ENCODE measurements at places on chromosomes 4 and X.

GRCh38 chr4:107930821-107931774 lies at the start of gene CYP2U1:
CYP2U1 (plus strand) TSS chr4:107931549; CDS start chr4:107931644, 95 bp downstream.
- DNase-seq: no peak

GRCh38 chrX:153728095-153728494 lies 3.4 kb downstream of the ABCD1 start:
- no peak for DNase-seq

GRCh38 chr4:134906404-134907023 lies 704.9 kb upstream of the PABPC4L start:
- no peak for DNase-seq

GRCh38 chr4:65665771-65666523 lies 4.3 kb downstream of the EPHA5 start:
- DNase-seq: no peak

GRCh38 chrX:1421433-1422134 lies 29.7 kb upstream of the SLC25A6 start:
- DNase-seq: no peak

- DNase-seq: peak; percentile 11
Observed at GRCh38 chr4:148634476-148634875, 192.3 kb upstream of the NR3C2 start.

DNA sequence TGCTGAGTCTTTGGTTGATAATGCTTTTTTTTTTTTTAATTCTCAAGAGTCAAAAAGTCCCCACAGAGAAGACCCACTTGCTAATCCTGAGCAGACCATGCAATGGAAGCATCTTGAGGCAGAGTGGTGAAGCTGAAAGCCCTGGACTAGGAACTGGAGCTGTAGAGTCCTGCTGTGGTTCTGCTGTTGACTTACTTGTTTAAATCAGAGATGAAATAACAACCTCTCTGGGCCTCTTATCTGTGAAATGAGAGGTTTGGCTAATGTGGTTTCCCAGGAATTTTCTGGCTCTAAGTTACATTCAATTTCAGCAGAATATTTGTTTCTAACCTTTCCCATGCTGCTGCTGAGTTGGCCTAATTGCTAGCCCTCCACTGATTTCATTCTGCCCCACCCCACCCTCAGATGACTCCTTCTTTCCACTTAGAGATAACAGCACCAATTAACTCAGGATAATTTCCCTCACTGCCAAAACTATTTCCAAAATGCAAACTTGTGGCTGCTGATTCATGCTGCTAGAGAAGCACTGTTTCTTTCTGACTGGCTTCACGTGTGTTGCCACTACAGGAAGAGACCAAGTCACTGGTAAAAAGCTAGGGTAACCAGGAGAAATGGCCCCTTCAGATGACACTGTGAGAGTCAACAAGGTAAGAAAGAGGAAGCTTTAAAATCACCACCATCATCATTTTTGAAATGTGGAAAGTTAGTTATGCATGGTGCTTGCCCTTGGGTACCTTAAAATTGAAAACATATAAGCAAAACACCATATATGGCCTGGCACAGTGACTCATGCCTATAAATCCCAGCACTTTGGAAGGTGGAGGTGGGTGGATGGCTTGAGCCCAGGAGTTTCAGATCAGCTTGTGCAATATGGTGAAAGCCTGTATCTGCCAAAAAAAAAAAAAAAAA lies 326.4 kb downstream of the DCHS2 start:
- DNase-seq: peak; percentile 93

GRCh38 chrX:68832516-68833447 lies 4.0 kb downstream of the EFNB1 start:
- no peak for DNase-seq

- DNase-seq: no peak
Observed at GRCh38 chr4:156495091-156495490, 476.5 kb downstream of the PDGFC start.

GRCh38 chrX:63115196-63115595 lies 235.9 kb downstream of the SPIN4 start:
- DNase-seq: no peak

Measured in HS-5 (cell line).